ENCODE measurements at places on chromosomes 5 and 9.
A peak's percentile ranks its signal among the peaks of the same experiment; 100 is the strongest.

GRCh38 chr5:125256296-125256695, 509.9 kb upstream of the ZNF608 start:
- no peak for DNase-seq

- DNase-seq = no peak
These were observed 774.5 kb upstream of the RGMB start for GRCh38 chr5:97998941-97999340.

- no peak for DNase-seq
These were observed 47.5 kb upstream of the SLC1A1 start for GRCh38 chr9:4442806-4443205.

DNA sequence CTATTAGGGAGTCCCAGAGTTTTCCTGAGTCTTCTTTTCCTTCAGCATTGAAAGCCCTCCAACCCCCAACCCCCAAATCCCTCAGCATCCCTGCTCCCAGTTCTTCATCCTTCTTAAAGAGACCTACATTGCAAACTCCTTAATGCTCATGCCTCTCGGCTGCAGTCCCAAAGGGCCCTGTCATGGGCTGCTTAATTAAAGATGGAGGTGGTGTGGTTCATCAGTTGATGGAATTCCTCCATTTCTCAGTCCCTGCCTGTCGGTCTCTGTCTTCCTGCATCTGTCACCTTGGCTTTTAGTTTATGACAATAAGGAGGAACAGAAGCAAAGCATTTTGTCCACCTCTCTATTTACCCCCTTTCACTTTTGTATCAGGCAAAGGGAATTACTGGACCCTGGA, 2.0 kb downstream of the FOXI1 start:
- no peak for DNase-seq

DNA sequence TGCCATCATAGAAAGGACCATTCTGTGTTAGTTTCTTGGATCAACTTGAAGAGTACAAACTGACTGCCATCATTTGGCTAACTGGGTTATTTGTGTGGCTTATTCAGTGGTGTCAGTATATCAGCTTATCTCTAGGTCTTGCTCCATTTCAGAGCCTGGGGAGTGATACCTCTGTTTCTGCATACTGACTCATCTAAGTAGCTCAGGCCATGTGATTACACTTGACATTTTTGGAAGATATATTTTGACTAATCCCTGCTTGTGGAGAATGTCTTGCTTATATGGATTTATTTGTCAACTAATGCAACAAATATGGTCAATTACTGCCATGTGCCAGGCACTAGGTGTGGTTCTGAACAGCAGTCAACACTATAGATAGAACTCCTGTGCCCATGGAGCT, 311.7 kb downstream of the YTHDC2 start:
- DNase-seq = no peak

- DNase-seq = no peak
These were observed 627.9 kb upstream of the ST8SIA4 start for GRCh38 chr5:101531026-101531425.

GRCh38 chr9:110835859-110836271, 167.3 kb downstream of the MUSK start:
- no peak for DNase-seq

GRCh38 chr9:81424431-81424830, 264.9 kb downstream of the TLE1 start:
- DNase-seq = no peak

DNA sequence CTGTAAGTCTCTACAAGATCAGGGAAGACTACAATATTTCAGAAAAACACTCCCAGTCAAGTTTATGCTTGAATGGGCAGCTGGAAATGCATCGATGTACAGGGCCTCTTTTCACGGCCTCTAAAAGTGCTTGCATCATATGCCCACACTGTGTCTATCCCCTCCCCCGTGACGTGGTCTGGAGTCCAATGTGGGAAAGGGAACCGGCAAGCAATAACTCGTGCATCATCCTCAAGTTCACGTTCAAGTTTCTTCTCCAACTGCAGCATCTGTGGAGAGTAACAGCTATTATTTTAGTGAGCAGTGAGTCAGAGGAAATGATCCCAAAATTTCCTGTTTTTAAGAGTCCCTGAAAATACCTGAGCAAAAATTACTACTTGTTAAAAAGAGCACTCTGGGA, 22.3 kb downstream of the ATPSCKMT start:
- DNase-seq = no peak

- no peak for DNase-seq
These were observed 62.2 kb downstream of the DMRTA1 start for GRCh38 chr9:22508790-22509189.

DNA sequence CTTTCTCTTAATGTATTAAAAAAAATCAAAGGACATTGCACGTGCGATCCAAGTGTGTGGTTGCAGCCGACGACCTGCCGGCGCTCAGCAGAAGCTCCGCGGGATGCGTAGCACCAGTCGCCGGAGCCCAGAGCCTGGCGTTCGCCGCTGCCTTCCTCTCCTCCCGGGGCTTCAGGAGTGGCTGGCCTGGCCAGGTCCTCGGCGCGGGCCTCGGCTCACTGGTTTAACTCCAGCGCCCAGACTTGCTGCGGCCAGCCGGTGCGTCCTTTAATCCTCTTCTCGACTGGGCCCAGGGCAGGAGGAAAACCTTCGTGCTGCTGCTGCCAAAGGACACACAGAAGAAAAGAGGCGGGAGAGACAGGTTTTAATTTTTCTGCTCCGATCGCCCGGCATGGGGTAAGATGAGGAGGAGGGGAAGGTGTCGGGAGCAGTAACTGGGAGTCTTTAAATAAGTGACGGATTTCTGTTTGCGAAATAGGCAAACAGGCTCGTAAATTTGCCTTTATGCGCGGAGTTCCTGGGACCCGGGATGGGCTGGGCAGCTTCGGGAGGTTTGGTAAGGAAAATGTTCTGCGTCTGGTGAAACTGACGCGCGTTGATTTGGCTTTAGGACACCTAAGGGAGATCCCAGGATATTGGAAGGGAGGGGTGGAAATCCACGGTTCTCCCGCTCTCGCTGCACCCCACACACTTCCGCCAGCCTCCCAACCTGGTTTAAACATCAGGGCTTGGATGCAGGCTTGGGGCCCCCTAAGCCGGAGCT, 2.3 kb downstream of the HAND1 start:
- DNase-seq = no peak

GRCh38 chr5:139847091-139847490, 51.5 kb downstream of the PSD2 start:
- DNase-seq = no peak

GRCh38 chr9:92754091-92754745, 10.4 kb downstream of the BICD2 start:
- no peak for DNase-seq

GRCh38 chr5:132674671-132675506, 1.1 kb downstream of the IL4 start:
- DNase-seq = no peak

DNA sequence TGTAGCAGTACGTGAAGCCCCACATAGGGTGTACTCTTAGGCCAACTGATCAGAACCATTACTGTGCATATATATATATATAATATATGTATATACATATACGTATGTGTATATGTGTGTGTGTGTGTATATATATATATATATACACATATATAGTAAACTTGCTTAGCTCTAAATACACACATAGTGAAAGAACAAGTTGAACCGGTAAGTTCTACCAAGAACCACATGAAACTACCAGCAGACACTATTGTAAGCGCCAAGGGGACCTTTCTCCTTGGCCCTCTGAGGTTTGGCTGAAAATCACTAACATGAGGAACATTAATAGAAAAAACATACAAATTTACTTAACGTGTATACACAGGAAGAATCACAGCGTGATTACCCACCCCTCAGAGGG, 1.8 kb upstream of the TARS1 start:
- DNase-seq = no peak

- no peak for DNase-seq
These were observed 424.1 kb downstream of the MED10 start for GRCh38 chr5:5954275-5954598.

DNA sequence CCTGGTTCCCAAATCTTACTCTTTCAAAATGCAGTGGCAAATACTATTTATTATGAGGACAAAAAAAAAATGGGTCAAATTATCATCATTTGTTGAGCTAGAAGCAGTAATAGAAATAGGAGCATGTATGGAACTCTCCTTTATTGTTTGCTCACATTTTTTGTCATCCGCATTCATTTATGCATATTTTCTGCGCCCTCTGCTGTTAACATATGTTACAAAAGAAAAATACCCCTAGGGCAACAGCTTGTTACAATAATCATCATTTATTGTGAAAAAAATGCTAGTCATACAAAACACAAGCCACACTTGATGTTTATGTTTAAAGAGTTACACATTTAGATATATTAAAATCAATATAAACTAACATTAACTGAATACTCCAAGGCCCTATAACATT, 328.2 kb downstream of the TUSC1 start:
- no peak for DNase-seq

DNA sequence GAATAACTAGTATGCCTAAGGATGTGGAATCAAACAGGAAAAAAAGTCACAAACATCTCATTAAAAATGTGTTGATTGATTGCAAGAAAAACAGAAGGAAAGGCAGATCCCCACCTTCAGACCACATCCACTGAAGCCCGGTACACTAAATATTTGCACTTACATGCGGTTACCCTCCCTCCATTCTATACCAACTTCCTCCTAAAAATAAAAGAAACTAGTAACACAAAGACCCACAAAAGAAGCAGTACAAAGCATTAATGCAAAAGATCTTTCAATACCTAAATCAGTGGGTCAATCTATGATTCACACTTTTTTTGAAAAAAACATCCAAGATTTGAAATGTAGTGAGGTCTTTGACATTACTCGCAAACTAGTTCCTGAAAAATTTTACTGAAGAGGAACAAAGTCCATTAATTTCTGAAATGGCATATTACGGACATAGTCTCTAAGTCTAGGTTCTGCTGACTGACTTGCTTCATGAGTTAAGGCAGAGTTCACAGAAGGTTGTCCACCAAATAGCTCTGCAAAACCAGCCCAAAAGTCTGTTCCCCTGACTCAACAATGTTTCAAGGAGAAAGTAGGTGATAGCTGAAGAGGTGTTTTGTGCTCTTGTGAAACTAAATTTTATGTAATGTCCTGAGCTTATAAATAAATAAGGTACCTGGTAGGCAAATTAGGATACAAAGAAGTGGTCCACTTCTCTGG, 100.7 kb downstream of the PAM start:
- no peak for DNase-seq

DNA sequence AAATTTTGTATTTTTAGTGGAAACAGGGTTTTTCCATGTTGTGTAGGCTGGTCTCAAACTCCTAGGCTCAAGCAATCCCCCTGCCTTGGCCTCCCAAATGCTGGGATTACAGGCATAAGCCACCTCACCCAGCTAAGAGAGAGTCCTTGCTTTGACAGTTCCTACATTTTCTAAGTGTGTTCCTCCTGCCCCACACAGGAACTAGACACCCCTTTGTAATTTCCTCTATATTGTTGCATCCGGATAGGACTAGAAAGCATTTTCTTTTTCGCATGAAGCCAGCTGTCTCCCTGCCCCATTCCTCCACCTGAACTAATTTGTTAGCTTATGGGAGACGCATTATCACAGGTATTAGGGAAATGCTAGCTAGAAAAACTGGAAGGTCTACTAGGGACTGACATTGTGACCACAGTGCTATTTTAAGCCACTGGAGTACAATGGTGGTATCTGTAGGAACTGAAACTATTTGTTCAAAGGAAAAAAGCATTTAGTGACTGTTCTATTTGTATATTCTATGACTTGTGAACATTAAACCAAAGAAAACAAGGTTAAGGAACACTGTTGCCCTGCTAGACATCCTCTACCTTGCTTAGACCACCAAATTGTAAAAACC, 214.1 kb downstream of the SMARCA2 start:
- no peak for DNase-seq

- DNase-seq = peak; percentile 36
These were observed at the start of gene UAP1L1 for GRCh38 chr9:137077010-137077747. UAP1L1 (plus strand) TSS chr9:137077517; CDS start chr9:137077533, 16 bp downstream.

DNA sequence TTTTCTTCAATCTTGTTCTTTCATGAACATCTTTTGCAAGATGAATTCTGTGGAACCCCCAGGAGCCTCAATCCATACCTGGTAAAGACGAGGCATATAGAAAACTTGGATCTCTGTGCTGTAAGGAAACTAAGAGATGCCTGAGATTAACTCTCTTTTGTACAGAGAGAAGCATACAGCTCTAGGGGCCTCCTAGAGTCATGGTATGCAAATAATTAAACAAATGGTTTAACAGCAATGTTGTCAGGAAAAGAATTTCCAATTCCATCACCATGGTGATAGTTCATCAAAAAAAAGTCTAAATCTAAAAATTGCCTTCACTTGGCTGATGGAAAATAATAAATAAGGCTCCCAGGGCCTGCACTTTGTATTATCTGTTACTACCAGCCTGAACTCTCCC, 275.4 kb downstream of the SLIT3 start:
- no peak for DNase-seq

DNA sequence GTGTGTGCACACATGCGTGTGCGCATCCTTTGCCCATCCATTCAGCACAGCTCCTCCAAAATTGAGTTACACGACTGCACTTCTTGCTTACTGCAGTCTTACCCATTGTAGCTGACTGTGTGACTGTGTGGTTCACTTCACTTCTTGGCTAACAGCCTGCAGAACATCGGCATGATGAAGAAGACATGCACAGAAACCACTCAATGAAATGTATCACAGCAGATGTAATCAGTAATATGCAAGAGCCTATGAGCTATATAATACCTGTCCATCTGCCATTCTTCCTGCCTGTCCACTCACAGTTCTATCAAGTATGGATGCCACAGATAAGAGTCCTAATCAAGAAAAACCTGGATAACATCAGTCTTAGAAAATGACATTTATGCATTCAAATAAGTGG, 83.9 kb downstream of the TRPM3 start:
- no peak for DNase-seq

GRCh38 chr5:133129289-133129688, 77.5 kb downstream of the HSPA4 start:
- no peak for DNase-seq

GRCh38 chr5:118552146-118552545, 436.2 kb downstream of the DTWD2 start:
- no peak for DNase-seq

DNA sequence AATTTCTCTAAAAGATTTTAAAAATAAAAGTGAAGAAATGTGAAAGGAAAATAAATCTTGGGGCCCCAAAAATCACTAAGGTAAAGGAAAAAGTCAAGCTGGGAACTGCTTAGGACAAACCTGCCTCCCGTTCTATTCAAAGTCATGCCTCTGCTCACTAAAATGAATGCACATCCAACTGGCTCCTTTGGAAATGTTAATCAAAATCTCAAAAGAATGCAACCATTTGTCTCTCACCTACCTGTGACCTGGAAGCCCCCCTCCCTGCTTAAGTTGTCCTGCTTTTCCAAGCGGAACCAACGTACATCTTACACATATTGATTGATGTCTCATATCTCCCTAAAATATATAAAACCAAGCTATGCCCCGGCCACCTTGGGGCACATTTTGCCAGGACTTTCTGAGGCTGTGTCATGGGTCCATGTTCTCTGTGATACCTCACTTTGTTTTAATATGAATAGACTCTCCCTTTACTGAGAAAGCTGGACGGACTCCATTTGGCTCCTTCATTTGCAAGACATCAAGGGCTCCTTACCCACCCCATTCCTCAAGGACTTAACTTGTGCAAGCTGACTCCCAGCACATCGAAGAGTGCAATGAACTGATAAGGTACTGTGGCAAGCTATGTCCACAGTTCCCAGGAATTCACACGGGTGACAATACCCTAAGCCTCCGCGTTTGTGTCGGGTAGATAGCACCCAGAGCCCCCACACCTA, 164.3 kb downstream of the SMC2 start:
- no peak for DNase-seq

Data from stimulated activated CD8-positive, alpha-beta memory T cell treated with anti-CD3 and anti-CD28 coated beads, Interleukin-7, amount 100 ng/mL, for 48 hours (primary cell).